ENCODE measurements at places on chromosomes 3 and 15. TPM values are rescaled to one million over a fixed set of nuclear protein-coding genes. Genes with fewer than 3 reads are reported as not detected.

- no peak for DNase-seq
- peaks cover 25% of the 10 kb centered on the region for H3K4me1 ChIP-seq
- no peak overlapping the region for H3K4me3 ChIP-seq
Measured at GRCh38 chr15:51224428-51224827, 114.0 kb downstream of the CYP19A1 start.

DNA sequence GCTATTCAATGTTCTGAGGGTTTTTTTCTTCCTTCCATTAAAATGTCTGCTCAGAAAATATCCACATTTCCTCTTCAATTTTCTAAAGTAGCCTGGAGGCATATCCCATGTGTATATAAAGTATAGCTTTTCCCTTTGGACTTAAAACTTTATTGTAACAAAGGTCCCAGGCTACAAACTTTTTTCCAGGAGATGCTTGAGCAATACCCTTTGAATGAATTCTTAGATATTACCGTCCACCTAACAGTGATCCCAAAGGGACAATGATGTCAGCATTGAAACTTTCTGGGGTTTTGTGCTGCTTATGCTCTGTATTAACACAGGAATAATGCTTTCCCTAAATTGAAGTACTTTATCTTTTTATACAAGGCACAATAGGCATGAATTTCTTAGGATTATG is 525.2 kb downstream of the CADM2 start:
- no peaks in the 10 kb centered on the region for H3K36me3 ChIP-seq
- H3K27me3 ChIP-seq = no peaks in the 10 kb centered on the region
- H3K4me1 ChIP-seq = no peaks in the 10 kb centered on the region

GRCh38 chr3:130772129-130772528 is 25.5 kb upstream of the PIK3R4 start:
- no peak overlapping the region for H3K27ac ChIP-seq
- H3K36me3 ChIP-seq = no peaks in the 10 kb centered on the region
- DNase-seq = no peak
- no peaks in the 10 kb centered on the region for H3K4me1 ChIP-seq

GRCh38 chr3:77303955-77304699 is 264.2 kb downstream of the ROBO2 start:
- H3K36me3 ChIP-seq = no peaks in the 10 kb centered on the region
- no peak for DNase-seq
- no peaks in the 10 kb centered on the region for H3K27me3 ChIP-seq
- no peak overlapping the region for H3K4me3 ChIP-seq
- H3K27ac ChIP-seq = no peak overlapping the region

- H3K4me3 ChIP-seq = no peak overlapping the region
- no peaks in the 10 kb centered on the region for H3K27me3 ChIP-seq
- H3K4me1 ChIP-seq = peaks cover 15% of the 10 kb centered on the region
- no peak for DNase-seq
- H3K27ac ChIP-seq = no peak overlapping the region
- peaks cover 36% of the 10 kb centered on the region for H3K36me3 ChIP-seq
Measured at GRCh38 chr15:63243101-63243500, 34.3 kb upstream of the APH1B start.

CPLX3 gene
- not detected for total RNA-seq

Measured in SJSA1 (cell line).